Substantia nigra (tissue), 51 donors: ENCODE measurements at places on chromosomes 6 and 20.

DNA sequence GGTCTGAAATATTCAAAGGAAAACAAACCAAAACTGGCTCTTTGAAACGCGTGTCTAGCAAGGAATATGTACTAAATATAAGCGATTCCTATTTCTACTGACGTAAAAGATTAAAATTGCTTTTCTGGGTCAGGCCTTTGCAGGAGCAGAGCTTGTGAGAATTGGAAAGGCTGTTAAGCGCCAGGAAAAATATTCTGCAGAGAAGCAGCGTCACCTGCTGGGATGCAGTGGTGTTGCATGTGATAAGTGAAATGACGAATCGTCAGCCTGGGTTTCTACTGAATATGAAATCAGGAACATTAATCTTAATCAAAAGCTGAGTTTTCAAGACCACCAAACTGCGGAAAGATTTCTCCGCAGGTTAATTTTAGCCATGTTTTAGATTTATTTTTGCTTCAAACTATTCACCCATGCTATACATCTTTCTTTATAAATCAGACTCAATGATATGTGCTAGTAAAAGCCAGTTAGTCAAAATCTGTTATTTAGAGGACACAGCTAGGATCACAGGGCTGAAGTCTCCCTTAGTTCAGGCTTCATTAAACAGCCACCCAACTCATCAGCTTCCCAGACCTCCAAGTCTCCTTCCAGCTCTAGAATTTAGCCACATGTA lies 67.4 kb downstream of the ALDH8A1 start:
- peak; percentile 16 for DNase-seq

DNA sequence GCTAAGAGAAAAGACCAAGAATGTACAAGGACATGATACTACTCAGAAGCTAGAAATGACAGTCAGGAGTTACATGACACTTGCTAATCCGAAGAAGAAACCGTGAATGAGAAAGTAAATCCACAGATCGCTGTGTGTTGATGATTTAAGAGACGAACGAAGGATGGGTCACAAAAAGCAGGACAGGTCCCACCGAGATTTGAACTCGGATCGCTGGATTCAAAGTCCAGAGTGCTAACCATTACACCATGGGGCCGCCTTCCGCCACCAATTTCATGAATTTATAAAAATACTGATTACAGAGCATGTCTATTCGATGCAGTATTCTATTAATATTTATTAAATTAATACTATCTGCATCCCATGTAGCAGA lies 54.0 kb upstream of the BTN3A2 start:
- no peak for DNase-seq

- no peak for DNase-seq
These were observed 7.0 kb downstream of the COX4I2 start for GRCh38 chr20:31644701-31645100.

GRCh38 chr6:3125815-3126214 lies 7.3 kb downstream of the BPHL start:
- DNase-seq: no peak

DNA sequence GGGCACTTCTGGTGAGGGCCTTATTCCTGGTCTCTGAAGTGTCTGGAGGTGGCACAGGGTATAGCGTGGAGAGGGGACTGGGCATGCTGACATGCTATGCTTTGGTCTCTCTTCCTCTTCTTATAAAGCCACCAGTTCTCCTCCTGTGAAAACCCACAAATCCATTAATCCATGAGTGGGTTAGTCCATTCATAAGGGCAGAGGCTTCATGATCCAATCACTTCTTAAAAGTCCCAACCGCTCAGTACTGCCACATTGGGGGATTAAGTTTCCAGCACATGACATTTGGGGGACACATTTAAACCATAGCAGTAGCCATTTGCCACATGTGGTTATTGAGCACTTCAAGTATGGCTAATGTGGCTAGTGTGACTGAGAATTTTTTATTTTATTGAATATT lies 3.8 kb upstream of the TRIB3 start:
- DNase-seq: no peak

DNA sequence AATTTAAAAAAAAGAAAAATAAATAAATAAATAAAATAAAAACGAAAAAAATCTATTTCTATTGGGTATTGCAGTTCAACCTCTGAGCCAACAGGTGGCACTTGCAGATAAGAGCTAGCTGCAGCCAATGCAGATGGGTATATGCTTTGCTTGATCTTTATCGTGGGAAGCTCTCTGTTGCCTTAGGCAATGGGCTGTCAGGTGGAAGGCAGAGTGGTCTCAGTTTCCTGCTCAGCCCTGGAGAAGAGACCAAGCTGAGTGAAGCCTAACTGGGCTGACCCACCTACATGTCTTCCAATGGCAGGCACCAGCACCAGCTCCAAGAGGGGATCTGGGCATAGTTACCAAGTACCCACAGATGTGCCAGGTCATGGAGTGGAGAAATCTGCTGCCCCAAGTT lies 95.0 kb downstream of the AK9 start:
- no peak for DNase-seq

- no peak for DNase-seq
These were observed 191.4 kb downstream of the CENPW start for GRCh38 chr6:126531286-126531685.

- DNase-seq: no peak
These were observed 354.4 kb downstream of the ZFAND3 start for GRCh38 chr6:38173909-38174308.

- no peak for DNase-seq
These were observed 112.2 kb downstream of the TASP1 start for GRCh38 chr20:13526551-13526950.

GRCh38 chr6:127941228-127941627 lies 40.4 kb upstream of the THEMIS start:
- no peak for DNase-seq

- no peak for DNase-seq
These were observed 95.2 kb downstream of the CDK19 start for GRCh38 chr6:110720066-110720465.

- no peak for DNase-seq
These were observed 22.6 kb upstream of the TINAG start for GRCh38 chr6:54285595-54285994.

- DNase-seq: no peak
These were observed 4.1 kb downstream of the CCDC170 start for GRCh38 chr6:151497905-151498304.

DNA sequence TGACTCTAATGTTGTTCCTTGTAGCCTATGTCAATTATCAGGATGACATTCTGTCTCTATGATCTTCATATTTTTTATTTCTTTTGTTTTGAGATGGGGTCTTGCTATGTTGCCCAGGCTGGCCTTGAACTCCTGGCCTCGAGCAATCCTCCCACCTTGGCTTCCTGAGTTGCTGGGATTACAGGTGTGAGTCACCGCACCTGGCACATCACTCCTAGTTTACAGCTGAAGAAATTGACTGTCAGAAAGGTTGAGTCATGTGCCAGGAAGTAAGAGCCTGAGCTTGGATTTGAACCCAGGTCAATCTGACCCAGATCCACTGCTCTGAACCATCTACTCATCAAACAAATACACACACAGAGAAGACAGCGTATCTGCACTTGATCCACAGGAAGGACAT lies 14.4 kb downstream of the PPP1R3G start:
- DNase-seq: no peak

- DNase-seq: no peak
These were observed 30.9 kb upstream of the TAGAP start for GRCh38 chr6:159075506-159076228.

DNA sequence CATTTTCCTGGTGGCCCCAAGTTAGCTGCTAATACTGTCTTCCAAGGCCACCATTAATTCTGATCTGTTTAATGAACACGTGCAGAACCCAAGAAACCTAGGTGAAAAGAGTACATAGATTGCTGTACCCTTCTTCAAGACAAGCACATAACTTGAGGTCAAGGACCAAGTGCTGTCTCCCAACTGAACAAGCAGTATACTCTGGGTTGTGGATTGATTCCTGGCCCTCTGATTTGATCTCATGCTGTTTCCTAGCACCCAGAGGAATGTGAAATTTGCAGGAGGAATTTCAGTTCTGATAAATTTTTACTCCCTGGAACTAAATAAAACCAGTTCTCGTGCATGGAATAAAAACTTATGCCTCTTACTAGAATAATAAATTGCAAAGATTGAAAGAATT lies 75.6 kb downstream of the MTFR2 start:
- DNase-seq: no peak

- no peak for DNase-seq
These were observed 112.2 kb upstream of the TNFAIP3 start for GRCh38 chr6:137754866-137755265.

GRCh38 chr20:59725476-59726280 lies 121.3 kb downstream of the PHACTR3 start:
- DNase-seq: no peak

- no peak for DNase-seq
These were observed 597.0 kb downstream of the EYS start for GRCh38 chr6:65110031-65110430.

GRCh38 chr20:48604936-48605335 lies 222.9 kb downstream of the PREX1 start:
- DNase-seq: no peak

DNA sequence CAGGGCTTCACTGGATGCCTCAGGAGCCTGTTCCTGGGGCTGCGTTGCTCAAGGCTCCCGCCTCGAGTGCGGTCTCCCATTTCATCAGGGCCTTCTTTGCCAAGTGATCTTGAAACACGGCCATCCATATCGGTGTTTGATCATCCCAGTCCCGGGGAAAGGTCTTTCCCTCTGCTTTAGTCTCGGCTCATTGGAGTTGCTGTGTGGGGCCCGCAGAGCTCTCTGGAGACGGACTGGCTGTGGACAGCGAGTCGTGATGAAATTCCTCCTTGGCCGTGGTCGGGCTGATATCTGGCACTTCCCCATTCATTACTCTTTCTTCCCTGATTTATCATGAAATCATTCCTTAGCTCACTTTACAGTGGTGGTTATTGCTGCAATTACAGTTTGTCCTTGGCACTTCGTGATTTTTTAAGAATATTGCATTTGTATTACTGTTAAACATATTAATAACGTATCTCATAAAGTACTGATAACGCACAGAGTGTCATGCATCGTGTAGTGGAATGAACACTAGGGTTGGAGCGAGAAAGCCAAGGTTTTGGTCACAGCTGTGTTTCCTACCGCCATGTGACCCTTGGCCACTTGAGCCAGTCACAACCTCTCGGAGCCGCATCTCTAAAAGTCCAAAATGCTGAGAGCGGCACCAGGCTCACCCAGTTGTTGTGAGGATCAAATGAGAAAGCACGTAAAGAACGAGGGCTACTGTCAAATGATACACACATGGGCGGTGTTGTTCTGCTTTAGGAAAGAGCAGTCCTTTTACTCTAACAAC lies 71.8 kb downstream of the MTHFD1L start:
- DNase-seq: no peak

DNA sequence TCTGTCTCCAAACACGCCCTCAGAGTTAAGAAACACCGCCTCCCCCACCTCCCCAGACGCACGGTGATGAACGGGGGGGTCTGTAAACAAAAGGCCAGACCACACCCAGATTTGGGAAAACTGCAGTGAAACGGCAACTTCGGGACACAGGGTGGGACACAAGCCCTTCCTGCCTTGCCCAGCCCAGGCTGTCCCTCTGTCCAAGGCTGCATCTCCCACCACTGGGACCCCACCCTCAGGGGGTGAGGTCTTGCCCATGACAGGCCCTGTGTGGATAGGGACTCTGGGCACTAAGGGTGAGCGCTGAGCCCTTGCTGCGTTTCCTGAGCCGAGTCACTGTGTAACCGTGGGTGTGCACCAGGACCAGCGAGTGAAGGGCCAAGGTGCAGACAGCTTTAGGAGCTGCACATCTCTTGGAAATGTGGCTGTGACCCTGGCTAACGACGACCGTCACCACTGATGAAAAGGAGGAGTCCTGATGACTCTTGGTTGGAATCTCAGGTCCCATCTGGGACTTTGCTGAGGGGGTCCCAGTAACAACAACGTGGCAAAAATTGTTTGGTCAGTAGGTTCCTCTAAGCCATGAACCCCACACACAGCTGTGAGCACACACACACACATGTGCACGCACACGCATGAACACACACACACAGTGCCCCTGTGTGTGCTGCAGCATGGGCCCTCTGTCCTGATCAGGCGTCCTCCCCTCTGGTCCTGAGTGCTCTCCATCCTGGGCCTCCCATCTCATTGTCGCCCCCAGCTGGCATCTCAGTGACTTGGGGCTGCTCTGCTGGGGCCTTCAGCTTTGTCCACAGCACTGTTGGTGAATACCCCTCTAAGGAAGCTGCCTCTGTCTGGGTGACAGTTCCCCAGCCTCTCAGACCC lies 100.6 kb downstream of the RAMACL start:
- DNase-seq: no peak

DNA sequence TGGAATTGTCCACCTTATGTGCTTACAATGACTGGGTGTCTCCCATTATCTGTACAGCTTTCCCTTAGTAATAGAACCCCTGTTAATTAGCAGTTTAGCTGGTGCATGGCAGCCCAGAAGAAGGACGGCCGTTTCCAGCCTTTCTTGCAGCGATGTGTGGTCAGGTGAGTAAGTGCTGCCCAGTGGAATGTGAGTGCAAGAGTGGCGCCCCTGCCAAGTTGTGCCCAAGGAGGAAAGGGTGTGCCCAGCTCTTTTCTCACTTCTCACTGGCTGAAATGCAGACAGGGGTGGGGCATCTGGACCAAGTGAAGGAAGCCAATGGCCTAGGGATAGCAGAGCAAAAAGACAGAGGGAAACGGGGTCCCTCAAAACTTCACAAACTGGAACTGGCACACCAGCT lies 296.8 kb downstream of the PREX1 start:
- no peak for DNase-seq

- DNase-seq: no peak
These were observed 84.5 kb upstream of the PRND start for GRCh38 chr20:4637081-4637797.

- no peak for DNase-seq
These were observed 63.8 kb upstream of the DYNLRB1 start for GRCh38 chr20:34452281-34452982.

DNA sequence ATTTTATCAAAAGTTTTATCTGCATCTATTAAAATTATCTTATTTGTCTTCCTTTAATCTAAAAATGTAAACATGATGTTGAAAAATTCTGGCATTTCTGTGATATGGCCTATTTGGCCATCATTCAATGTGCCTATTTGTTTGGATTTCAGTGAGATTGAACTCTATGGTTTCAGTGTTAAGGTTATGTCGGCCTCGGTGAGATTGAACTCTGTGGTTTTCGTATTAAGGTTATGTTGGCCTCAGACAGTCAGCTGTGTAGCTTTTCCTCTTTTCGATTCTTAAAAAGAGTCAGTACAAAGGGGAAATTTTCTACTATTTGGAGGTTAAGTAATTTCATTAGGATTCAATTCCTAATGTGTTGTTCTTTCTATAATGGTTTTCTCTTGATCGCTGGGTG lies 320.6 kb downstream of the PACRG start:
- no peak for DNase-seq

- DNase-seq: no peak
These were observed 104.5 kb downstream of the MKKS start for GRCh38 chr20:10329387-10330005.
